Small intestine (tissue), 16 donors: ENCODE measurements at places on chromosomes 13 and 19.

DNA sequence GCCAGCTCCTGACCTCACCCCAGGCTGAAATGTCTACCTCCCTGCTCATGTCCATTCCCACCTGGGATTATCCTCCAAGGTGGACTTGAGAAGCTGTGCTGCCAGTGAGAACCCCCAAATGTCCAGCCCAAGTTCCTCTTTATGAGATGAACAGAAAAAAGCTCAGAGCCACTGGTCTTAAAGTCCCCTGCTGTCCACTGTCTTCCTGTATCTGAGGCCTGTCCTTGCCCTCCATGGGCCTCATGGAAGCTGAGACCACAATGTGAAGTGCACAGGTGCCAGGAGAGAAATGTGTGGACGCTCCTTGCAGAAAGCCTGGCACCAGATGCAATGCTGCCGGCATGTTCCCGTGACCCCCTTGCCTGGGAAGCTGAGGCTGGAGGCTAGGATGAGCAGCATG is 3.3 kb upstream of the AMER2 start:
- DNase-seq: no peak

DNA sequence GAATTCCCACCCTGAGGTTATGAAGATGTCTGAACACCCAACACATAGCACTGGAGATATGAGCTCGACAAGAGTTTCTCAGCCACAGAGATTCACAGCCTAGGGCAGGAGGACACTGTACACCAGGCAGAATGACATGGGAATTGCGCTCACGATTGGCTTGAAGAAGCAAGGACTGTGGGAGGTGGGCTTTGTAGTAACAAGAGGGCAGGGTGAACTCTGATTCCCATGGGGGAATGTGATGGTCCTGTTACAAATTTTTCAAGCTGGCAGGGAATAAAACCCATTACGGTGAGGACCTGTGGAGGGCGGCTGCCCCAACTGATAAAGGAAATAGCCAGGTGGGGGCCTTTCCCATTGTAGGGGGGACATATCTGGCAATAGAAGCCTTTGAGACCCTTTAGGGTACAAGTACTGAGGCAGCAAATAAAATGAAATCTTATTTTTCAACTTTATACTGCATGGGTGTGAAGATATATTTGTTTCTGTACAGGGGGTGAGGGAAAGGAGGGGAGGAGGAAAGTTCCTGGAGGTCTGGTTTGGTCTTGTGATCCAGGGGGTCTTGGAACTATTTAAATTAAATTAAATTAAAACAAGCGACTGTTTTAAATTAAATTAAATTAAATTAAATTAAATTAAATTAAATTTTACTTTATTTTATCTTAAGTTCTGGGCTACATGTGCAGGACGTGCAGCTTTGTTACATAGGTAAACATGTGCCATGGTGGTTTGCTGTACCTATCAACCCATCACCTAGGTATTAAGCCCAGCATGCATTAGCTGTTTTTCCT is 7.0 kb downstream of the KLK3 start:
- DNase-seq: no peak

DNA sequence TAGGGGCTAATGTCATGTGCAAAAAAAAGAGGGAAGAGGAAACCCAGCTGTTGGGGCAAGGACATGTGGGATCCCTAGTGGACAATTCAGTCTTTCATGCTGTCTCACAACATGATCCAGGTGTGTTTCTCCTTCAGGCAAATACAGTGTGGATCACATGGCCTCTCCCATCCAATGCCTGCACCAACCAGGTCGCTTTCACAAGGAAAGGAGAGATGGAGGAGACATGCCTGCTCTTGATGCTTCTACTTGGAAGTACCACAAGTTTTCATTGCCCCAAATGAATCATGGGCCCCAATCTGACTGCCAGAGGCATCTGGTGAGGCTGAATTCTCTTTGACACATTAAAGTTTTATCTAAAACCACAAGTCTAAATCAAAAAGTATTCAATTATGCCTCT is 82.1 kb downstream of the DLEU7 start:
- DNase-seq: no peak

GRCh38 chr19:35543280-35544109 is 1.9 kb upstream of the TMEM147 start:
- no peak for DNase-seq

DNA sequence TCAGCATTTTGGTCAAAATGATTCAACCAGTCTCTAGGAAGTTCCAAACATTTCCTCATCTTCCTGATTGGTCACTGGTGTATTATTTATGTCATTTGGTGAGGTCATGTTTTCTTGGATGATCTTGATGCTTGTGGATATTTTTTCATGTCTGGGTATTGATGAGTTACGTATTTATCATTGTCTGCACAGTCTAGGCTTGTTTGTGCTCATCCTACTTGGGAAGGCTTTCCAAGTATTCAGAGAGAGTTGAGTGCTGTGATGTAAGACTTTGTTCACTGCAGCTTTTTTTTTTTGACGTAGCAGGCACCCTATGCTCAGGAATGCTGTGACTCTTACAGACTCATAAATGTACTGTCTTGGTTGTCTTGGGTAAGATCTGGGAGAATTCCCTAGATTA is 509.5 kb downstream of the SLITRK1 start:
- no peak for DNase-seq

GRCh38 chr13:85241060-85241459 is 558.2 kb downstream of the SLITRK6 start:
- no peak for DNase-seq

DNA sequence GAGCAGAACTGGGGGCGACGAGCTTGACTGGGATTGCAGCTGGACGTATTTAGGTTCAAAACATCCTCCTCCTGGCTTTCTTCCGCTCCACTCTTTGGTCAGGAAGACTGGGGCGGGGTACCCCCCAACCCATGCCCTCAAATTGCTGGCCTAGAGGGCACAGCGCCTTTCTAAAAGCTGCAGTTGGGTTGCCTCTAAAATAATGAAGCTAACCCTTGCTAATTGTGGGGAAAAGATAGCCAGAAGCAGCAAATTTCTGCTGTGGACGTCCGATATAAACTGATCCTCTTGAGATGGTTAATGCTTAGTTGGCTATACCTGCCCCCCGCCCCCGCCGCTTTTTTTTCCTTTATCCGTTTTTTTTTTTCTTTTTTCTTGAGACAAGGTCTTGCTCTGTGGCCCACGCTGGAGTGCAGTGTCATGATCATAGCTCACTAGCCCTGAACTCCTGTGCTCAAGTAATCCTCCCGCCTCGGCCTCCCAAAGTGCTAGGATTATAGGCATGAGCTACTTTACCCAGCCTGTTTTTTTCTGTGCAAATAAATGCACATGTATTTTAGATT is 754 bp upstream of the CHERP start:
- no peak for DNase-seq

DNA sequence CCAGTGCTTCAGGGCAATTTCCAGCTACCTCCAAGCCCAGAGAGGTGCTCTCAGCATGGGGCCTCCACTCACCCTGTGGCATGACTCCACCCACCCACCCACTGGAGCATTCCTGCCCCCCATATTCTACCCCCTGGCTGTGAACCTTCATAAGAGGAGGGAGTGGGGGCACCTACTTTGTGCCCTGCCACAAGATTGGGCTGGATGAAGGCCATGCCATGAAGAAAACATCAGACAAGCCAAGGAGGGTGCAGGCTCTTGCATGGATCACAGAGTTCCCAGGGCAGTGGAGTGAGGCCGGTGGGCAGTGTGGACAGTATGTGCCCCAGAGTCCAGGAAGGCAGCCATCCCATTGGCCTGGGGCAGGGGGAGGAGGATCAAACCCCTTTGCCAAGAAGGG is 97.8 kb downstream of the UQCRFS1 start:
- no peak for DNase-seq

- DNase-seq: no peak
Measured at GRCh38 chr13:97564956-97565355, 131.0 kb downstream of the RAP2A start.

DNA sequence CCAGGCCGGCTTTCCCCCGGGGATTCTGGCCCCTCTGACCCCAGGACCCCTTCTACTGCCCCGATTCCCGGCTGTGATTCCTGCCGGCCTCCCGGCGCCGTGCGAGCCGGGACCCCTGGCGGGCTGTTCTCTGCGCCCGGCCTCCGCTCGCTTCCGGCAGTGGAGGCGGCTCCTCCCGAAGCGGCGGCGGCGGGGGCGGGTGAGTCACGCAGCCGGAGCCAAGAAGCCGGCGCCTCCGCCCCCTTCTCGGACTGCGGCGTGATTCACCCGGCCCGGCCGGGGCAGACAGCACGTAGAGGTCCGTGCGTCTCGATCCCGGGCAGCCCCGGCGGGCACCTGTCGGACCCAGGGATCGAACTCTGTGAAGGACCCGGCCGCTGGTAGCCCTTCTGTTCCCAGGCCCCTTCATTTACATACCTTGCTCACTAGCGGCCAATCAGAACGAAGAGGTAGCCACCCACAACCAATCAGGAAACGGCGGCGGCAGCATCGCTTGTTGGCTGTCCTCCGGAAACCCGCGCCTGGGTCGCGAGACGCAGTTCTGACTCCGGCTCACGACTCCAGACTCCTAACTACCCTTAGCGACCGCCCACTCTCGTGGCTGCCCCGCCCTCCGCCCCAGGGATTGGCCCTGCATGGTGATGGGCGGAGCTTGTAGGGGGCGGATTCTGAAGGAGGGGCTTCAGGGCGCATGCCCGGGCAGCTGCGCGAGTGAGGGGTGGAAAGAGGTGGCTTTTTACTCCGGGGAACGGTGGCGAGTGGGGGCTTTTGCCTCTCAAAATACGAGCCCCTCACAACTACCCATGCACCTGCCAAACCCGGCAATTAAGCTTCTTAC is at the start of gene SERTAD1:
Gene SERTAD1, minus strand, starts transcription at position 543 of the 838 bp plus-strand sequence. CDS start 2,446 bp downstream, outside the sequence.
- peak; percentile 100 for DNase-seq

- no peak for DNase-seq
Measured at GRCh38 chr19:16614941-16615340, 13.1 kb downstream of the MED26 start.

DNA sequence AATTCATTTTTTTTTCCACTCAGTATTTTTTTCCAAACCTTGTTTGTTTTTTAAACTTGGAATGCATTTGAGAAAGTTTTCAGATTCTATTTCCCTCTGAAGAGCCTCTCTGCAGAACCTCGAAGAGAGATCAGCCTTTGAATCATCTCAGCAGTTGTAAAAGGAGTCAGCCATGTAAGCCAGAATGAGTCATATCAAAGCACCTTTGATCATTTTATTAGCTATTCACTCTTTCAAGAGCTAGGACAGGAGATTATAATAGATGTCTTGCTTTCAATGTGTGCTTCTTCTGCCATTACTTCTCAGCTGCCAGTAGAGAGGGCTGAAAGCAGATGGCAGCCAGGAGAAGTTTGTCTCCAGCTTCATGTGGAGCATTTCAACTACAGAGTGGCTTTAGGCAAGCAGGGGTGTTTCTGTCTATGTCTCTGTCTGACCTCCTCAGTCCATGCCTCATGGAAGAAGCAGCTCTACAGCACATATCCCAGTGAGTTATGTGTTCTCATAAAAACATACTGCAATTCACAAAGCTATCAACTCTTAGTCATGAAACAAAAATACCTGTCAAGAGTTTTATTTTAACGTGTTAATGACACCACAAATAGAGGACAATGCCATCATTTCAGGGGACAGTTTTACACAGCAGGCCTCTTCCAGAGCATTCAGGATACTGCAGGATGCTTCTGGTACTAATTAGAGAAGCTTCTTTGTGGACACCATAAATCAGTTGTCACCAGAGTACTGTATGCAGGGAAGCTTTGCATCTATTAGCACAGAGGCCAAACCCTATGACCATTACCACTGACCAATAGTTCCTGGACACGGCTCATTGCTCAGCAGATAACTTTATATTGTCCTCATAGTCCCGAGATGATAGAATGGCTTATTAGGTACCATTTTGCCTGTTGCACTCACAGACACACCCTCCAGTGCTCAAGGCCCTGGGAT is 94.3 kb downstream of the NHLRC3 start:
- peak; percentile 70 for DNase-seq

- DNase-seq: no peak
Measured at GRCh38 chr13:44797685-44798084, 191.6 kb downstream of the NUFIP1 start.

GRCh38 chr19:16446724-16447368 is 24.9 kb downstream of the EPS15L1 start:
- peak; percentile 23 for DNase-seq

DNA sequence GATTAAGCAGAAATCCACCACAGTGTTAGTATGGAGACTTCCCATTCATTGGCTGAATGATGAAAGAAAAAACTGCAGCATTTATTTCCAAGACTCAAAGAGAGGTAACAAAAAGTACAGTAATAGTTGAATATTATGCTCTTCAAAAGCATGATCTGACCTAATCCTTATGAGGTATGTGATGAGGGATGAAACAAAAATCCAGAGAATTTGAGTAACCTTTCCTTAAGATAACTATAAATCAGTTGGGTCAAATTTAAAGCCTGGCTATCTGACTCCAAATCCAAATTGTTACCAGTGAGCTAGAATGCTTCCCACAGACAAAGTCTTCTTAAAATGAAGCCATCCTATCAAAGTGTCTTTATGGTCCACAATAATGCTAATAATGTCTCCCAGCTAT is 38.1 kb downstream of the NUFIP1 start:
- no peak for DNase-seq

DNA sequence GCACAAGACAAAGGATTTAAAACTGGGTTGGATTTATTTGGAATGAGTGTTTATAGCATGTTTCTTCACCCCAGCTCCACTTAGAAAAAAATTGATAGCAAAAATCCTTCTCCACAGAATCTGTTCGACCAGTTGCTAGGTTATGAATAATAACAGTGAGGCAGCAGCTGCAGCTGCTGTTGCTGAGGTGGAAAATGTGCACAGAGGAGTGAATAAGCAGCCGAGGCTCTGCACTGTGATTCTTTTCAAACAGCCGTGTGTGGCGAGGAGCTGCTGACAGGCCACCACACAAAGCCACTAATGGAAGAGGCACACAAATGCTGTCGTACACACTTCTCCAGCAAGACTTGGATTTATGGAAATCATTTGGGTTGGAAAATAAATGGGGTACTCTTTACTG is 6.4 kb upstream of the RASL11A start:
- DNase-seq: peak; percentile 48

GRCh38 chr13:25281193-25281934 is 5.9 kb downstream of the MTMR6 start:
- DNase-seq: no peak

DNA sequence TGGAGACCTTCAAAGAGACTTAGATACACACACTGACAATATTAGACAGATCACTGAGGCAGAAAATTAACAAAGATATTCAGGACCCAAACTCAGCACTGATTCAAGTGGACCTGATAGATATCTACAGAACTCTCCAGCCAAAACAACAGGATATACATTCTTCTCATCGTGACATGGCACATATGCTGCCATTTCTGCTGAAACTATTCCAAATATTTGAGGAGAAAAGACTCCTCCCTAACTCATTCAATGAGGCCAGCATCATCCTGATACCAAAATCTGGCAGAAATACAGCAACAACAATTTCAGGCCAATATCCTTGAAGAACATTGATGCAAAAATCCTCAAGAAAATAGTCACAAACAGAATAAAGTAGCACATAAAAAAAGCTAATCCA is 53.3 kb downstream of the TRPC4 start:
- DNase-seq: no peak
